ENCODE measurements at places on chromosomes 7 and 10.

DNA sequence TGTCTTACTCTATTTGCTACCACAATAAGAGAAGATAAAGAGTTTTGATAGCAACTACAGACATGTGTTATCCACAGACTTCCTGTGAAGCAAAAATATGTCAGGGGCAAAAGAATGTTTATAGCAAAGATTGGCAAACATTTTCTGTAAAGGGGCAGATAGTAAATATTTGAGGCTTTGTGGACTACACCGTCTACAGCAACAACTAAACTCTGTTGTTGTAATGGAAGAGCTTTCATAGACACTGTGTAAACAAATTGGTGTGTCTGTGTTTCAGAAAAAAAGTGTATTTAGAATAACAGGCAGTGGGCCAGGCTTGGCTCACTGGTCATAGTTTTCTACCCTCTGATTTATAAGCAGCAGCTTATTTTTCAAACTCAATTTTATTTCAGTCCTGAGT lies 521.4 kb downstream of the ANKRD7 start:
- DNase-seq = no peak

GRCh38 chr7:8418629-8419245 lies 14.7 kb upstream of the NXPH1 start:
- peak; percentile 78 for DNase-seq

DNA sequence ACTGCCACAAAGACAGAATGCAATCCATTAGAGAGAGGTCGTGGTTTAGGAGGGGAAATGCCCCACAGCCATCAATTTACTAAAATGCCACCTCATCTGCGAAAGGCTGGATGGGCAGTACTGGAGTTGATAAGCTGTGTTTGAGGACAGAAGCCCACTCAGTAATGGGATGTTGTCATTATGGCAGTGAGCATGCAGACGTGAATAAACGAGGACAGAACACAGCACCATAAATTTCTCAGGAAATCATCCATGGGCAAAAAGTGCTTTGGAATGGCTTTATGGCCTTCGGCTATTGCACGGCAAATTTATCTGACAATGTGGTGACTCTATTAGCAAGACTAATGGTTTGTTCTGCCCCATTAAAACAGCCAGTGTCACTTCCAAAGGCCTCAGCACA lies 15.9 kb upstream of the C10orf53 start:
- no peak for DNase-seq

DNA sequence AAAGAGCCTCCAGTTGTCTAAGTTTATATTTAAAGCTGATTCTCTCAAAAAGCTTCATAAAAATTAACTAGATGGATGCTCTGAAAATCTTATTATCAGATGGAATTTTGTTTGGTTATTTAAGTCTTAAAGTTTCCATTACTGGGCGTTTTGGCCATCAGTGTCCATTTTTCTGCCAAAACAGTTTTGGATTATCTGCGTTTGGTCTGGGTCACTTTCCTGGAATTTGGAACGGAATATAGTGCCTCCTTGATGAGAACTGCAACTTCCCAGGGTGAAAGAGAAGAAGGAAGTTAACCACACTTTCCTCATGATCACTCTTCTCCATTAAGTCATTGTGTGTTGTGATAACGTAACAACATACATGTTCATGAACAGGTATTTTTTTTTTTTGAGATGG lies 764.9 kb upstream of the AUTS2 start:
- no peak for DNase-seq

DNA sequence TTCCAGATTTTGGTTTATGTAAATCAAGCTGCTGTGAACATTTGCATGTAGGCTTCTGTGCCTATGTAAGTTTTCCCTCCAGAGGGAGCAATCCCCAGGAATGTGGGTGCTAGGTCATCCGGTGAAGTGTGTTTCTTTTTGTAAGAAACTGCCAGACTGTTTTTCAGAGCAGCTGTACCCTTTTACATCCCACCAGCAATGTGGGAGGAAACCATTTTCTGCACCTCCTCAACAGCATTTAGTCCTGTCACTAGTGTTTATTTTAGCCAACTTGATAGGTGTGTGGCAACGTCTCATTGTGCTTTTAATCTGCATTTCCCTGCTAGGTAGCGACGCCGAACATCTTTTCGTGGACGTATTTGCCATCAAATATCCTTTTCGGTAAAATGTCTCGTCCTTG lies 395.7 kb upstream of the FOXK1 start:
- no peak for DNase-seq

DNA sequence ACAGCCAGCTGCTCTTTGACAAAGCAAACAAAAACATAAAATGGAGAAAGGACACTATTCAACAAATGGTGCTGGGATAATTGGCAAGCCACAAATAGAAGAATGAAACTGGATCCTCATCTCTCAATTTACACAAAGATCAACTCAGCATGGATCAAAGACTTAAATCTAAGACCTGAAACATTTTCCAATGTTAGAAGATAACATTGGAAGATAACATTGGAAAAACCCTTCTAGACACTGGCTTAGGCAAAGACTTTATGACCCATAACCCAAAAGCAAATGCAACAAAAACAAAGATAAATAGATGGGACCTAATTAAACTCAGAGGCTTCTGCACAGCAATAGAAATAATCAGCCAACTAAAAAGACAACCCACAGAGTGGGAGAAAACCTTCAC lies 425.7 kb upstream of the SEMA3D start:
- DNase-seq = no peak

- DNase-seq = no peak
These were observed 3.1 kb upstream of the AIFM2 start for GRCh38 chr10:70135684-70136083.

GRCh38 chr10:90274721-90275468 lies 573.5 kb downstream of the KIF20B start:
- no peak for DNase-seq

GRCh38 chr7:15303357-15303756 lies 258.5 kb downstream of the AGMO start:
- no peak for DNase-seq

DNA sequence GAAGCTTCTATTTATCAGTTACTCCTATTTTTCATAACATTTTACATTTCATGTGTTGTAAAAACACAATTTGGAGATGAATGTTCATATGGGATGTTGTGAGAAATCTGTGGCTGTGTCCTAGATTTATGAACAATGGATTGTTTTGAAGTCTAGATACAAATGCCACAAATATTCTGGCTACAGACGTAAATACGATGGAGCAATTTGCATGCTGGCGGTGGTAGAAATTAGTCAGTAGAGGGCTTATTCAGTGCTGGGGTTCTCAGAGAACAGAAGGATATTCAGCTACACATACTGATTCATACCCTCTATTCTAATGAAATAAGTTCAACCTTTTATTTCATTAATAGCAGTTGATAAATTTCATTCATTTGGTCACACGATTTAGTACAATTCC lies 48.8 kb downstream of the PLPP4 start:
- no peak for DNase-seq

- no peak for DNase-seq
These were observed 672.2 kb upstream of the LRRN3 start for GRCh38 chr7:110418659-110419280.
